CD4-positive, alpha-beta T cell treated with Interleukin-2 at 100 ng/mL for 4 hours (primary cell): ENCODE measurements at places on chromosomes 1 and 21.
A peak's percentile ranks its signal among the peaks of the same experiment; 100 is the strongest.

DNA sequence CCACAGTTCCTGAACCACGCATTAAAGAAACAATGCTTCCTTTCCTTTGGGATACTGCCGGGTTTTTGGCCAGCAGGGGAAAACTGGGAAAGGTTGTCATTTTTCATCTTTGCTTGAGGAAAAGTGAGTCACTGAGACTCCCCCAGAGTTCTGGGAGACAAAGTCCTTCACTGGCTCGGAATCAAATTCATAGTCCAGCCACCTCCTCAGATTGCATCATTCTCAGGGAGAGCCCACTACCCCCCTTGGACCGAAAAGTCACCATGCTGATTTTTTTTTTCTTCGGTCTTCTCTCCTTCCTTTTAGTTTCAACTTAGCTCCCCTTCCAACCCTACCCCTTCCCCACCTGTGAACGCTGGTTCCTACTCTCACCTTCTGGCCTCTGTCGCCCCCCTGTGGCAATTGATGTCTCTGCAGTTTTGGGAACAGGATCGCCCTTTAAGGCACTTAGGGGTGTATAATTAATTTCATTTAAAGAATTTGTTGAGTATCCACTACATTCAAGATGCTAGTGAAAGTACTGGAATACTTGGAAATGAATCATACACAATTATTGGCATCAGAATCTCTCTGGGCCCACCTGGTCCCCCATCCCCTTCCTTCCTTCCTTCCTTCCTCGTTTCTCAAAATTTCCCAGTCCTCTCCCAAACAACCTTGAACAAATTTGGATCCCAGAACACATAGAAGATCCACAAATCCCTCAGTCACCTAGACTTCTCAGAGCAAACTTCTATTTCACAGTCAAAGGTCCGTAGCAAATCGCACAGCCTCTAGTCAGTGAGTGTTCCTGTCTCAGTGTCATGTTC is 6.9 kb downstream of the ACKR1 start:
- DNase-seq, result peak; percentile 37

DNA sequence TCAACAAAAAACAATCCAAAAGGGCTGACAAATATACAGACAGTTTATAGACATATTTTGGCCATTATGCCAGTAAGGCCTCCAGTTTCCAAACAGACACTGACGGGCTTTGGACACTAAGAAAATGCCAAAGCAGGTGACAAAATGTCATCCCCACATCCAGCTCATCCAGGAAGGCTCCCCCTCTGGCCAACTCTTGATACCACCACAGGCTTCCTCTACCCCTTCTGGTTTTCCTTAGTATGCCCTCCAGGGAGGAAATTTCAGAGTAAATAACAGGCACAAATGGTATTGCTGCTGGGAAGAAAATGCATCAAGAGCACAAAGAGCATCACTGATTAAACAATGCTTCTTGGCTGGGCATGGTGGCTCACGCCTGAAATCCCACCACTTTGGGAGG is 225.3 kb downstream of the VAV3 start:
- no peak for DNase-seq

GRCh38 chr1:37825506-37825905 is 17.5 kb upstream of the YRDC start:
- no peak for DNase-seq

DNA sequence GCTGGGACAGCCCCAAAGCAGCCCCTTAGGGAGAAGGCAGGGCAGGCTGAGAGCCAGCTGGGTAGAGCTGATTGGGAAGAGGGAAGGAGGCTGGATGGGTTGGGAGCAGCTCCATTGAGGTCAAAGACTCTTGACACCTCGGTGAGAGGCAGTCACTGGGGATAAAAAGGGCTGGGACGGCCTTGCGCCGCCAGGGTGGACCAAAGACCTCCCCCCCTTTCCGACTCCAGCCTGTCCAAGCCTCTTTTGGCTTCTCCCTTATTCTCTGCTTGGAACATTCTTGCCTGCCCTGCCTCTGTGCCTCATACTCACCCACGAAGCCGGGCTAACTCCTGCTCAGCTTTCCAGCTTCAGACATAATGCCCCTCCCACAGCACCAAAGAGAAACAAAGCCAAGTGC is 51.1 kb downstream of the LRRC38 start:
- no peak for DNase-seq

DNA sequence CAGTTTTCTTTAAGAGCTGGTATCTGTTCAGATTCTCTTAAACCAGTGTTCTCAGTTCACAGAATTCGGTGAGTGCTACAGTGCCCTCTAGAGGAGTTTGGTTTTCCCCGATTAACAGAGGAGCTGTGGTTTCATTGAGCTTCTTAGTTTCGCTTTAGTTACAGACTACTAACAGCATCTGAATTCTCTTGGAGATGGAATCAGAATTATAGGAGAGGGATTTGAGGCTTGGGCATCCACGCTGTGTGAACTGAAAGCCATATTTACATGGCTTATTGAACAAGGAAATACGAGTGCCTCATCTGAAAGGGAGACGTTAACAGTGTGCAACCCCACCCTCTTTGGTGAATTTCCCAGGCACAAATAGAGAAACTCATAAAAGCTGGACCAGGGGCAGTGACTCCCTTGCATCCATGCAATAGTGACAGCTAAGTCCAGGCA is 202.0 kb downstream of the USH2A start:
- no peak for DNase-seq

DNA sequence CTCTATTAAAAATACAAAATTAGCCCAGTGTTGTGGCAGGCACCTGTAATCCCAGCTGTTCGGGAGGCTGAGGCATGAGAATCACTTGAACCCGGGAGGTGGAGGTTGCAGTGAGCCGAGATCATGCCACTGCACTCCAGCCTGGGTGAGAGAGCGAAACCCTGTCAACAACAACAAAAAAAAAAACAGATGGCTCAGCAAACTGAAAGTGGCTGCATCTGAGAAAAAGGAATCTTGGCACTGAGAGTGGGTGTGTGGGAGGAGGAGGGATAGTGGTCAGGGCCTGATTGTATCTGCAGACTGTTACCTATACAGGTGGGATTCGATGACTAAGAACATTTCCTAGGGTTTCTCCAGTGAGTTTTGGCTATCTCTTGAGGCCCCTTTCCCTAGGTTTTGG is 122.2 kb upstream of the BARHL2 start:
- no peak for DNase-seq

DNA sequence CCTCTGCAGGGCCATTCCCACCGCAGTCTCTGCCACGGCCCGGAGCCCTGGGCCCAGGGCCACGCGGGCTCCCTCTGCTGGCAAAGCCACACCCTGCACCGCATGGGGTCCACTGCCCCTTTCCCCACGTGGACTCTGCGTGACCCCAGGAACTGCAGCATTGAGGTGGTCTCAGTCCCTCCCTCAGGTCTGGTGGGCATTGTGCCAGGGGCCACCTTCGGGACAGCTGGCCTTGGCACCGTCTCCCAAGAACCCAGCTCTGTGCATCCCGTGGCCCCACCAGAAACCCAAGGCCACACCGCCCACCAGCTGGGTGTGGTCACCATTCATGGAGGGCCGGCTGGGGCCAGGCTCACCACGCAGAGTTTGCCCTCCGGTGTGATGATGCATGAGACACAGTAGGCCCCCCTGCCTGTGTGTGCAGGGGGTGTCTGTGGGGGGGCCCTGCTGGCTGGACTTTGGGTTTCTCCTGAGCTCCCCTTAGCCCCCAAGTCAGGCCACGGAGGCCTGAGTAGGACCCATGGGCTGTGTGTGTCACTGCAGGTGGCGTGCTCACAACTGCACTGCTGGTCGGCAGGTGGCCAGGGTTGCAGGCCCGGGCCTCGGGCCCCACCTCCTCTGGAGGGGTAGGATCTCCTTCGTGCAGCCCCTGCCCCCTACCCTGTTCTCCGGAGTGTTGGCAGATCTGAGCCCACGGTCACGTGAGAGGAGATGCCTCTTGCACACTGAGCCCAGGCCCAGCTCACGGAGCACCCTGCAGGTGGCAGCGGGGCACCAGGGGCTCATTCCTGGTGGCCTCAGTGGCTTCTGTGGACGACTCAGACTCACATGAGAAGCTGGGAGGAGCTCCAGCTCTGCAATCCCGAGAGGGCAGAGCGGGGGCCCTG is 5.8 kb downstream of the VWA1 start:
- DNase-seq, result peak; percentile 35

DNA sequence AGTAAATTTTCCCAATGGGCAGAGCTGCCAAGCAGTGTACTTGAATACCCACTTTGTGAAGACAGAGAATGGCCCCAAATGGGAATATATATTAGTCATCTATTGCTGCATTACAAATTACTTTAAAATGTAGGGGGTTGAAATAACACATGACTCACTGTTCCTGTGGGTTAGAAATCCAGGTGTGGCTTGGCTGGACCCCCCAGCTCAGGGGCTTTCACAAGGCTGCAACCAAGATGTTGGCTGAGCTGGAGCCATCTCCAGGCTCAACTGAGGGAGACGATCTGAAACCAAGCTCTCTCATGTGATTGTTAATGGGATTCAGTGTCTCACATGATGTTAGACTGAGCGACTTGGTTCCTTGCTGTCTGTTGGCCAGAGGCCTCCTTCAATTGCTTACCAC is 33.4 kb upstream of the ARHGAP29 start:
- DNase-seq, result no peak
